OCI-M1 (cell line): ENCODE measurements at places on chromosomes 16 and 17.

GRCh38 chr17:37818689-37819088, 73.8 kb upstream of the HNF1B start:
- DNase-seq = no peak

GRCh38 chr16:66372898-66373155, 6.3 kb downstream of the CDH5 start:
- no peak for DNase-seq

DNA sequence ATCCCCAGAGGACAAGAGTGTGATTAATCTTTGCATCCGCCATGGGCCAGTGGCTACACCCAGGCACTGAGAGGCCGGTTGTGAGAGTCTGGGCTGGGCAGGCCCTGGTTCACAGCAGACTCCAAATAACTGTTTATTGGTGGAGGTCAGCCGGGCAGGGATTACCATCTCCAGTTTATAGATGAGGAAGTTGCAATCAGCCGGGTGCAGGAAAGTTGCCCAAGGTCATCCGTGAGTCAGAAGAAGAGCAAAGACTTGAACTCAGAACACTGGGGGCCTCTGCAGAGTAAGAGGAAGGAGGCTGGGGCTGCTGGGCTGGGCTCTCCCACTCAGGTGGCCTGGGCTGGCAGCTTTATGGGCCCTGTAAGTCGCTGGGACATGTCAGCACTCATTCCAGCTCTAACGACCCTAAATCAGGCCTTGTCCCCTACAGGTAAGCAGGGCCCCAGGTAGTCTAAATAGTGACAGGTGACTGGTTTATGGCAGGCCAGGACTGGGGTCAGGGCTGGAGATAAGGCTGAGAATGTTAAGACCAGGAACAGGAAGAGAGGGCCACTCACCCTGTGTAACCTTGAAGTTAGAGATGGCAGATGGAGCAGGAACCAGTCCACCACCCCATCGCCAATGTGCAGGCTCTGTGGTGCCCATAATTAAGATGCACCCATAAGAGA, 2.1 kb upstream of the CA4 start:
- peak; percentile 34 for DNase-seq

DNA sequence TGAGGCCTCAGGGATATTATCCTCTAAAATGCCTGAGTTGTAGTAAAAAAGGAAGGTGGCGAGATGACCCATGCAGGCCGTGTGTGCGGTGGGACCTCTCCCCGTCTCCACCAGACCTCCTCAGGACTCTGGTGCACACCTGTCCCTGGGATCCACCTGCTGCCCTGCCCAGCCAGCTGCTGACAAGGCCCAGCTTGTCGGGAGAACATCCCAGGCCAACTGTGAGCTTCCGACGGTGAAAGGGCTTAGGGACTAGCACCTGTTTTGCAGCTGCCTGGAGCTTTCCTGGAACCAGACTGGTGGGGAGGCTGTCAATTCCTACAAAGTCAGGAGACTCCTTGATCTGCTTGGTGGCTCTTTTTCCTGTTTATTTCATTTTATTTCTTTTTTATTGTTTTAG, 11.6 kb downstream of the IL34 start:
- DNase-seq = no peak

DNA sequence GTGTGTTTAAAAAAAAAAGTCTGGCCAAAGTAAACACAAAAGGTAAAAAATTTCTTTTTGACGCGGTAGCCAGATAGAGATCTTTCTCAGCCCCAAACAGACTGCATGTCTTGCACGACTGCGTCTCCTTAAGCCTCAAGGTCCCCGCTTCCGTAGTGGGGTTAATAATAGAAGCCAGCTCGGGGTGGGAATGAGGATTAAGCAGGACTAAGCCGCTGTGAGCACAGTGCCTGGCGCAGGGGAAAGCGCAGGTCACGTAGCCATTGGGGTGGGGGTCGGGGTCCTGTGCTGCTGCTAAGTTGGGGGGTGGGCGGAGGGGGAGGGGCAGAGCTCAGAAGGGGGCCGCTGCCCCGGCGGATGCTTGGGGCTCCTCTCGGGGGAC, 521 bp downstream of the GGA2 start:
- peak; percentile 55 for DNase-seq

- DNase-seq = no peak
Measured at GRCh38 chr17:82384730-82385481, 13.3 kb downstream of the UTS2R start.

DNA sequence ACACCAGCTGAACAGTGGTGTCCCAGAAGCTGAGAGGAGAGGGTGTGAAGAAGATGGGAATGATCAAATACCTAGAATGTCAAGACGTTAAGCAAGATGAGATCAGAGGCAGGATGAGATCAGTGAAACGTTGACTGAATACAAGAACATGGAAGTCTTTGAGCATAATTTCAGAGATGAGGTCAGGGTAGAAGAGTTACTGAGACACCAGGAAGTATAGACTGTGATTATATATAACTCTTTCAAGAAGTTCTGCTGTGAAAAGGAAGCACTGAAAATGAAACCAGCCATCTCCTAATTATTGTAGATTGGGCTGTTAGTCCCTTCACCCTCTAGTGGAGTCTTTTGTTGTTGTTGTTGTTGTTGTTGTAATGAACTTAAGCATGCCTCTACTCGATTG, 9.1 kb downstream of the SHCBP1 start:
- no peak for DNase-seq

DNA sequence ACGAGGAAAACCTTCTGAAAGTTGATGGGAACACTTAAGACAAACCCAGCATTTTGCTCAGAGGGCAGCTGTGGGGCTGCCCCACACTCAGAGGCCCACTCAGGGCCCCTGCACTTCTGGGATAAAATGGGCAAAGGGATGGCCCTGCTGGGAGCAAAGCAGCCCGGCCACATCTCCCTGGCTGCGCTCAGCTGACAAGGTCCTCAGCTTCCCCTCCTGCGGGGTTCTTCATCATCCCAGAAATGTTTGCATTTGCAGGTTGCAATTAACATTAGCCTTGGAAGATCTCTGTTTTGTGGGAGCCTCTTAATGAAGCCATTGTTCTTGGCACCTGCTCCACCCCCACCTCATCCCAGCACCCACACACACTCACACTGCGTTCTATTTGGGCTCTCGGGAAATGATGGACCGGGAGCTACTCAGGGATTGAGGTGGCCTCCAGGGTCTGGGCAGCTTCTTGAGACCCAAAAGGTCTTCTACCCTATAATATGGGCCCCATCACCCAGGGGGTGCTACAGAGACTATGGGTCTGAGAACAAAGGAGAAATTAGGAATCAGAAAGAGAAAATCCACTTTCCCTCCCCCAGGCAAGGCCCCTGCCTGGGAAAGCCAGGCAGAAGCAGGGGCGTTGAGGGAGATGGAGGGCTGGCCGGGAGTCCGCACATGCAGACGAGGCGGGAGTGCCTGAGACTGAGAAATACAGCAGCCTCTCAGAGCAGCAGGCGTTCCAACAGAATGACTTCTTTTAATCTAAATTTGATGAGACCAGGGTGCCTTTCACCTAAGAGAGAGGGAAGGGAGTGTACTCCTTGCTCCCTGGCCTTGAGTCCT, 53.7 kb upstream of the RPL38 start:
- no peak for DNase-seq

- no peak for DNase-seq
Measured at GRCh38 chr16:3214904-3215600, 19.9 kb downstream of the ZNF200 start.

DNA sequence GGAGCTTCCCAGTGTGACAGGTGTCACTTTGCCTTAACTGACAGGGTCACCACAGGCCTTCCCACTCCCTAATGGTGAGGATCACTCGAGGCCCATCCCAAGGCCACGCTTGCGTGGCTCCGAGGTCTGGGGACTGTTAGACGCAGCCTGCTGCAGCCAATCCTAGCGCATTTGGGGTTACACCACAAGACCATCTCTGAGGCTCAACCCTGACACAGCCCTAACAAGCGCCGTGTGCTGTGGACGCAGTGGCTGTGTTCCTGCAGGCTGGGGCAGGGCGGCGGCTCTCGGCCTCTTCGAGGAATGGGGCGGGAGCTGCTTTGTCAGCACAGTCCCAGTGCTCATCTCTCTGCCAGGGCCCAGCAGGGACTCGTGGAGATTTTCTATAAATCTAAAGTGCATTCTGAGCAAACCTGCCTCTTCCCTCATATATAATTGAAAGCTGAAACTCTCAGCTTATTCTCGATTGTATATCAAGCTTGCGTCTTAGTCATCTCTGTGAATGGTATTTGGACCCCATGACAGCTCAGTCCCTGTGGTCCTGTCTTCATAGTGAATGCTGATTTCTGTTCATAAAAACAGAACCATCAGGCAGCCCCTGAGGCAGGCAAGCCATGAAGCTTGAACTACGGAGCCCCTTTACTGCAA, 65.8 kb upstream of the CHMP6 start:
- no peak for DNase-seq

- DNase-seq = no peak
Measured at GRCh38 chr16:54526087-54526486, 239.5 kb upstream of the IRX3 start.

DNA sequence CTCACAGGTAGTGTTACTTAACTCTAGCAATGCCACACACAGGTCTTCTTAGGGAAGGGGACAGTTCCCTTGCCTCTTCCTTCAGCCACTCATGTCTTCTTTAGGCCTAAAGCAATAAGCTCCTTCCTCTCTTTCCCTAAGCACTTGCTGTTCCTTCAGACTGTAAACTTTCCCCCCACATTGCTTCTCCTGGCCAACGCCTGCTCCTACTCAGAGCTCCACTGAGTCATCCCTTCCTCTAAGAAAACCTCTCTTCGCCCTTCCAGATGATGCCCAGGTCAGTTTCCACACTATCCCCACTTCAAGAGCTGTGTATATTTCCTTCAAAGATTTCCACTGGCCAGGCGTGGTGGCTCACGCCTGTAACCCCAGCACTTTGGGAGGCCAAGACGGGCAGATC, 12.5 kb upstream of the EPOP start:
- no peak for DNase-seq

DNA sequence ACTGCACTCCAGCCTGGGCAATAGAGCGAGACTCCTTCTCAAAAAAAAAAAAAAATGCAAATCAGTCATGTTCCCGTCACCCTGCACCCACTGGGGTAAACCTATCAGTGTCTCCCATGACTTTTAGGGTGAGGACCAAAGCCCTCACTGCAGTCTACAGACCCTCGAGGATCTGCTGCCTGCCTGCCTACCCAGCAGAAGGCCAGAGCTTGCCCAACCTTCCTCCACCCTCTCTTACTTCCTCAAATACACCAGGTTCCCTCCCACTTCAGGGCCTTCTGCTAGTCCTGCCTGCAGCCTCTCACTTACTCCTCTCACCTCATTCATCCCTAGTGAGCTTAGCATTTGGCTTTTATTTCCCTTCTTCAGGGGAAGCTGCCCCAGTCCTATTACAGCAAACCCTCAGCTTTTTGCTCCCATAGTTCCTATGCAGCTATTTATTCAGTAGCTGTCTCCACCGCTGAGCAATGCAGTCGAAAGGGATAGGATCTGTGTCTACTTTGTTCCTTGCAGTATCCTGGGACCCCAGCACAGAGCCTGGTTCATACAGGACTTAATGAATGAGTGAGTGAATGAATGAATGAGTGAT, 17.8 kb upstream of the TOB1 start:
- DNase-seq = peak; percentile 73

DNA sequence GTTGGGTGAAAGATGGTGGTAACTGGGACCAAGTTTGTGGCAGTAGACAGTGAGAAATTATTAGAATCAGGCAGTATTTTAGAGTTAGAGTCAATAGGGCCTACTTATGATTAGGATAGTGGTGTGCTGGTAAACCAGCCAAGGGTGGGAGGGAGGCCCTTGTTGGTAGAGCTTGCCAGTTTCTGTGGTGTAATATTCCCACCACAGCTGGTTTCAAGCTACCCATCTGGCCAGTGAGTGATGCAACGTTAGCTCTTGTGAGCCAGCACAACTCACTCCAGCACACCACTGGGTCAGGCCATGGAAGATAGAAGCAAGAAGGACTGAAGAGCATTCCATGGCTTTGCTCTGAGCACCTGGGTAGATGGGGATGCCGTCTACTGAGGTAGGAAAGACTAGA, 34.9 kb downstream of the GNAO1 start:
- no peak for DNase-seq

- no peak for DNase-seq
Measured at GRCh38 chr16:5041600-5042133, 7.9 kb upstream of the NAGPA start.

DNA sequence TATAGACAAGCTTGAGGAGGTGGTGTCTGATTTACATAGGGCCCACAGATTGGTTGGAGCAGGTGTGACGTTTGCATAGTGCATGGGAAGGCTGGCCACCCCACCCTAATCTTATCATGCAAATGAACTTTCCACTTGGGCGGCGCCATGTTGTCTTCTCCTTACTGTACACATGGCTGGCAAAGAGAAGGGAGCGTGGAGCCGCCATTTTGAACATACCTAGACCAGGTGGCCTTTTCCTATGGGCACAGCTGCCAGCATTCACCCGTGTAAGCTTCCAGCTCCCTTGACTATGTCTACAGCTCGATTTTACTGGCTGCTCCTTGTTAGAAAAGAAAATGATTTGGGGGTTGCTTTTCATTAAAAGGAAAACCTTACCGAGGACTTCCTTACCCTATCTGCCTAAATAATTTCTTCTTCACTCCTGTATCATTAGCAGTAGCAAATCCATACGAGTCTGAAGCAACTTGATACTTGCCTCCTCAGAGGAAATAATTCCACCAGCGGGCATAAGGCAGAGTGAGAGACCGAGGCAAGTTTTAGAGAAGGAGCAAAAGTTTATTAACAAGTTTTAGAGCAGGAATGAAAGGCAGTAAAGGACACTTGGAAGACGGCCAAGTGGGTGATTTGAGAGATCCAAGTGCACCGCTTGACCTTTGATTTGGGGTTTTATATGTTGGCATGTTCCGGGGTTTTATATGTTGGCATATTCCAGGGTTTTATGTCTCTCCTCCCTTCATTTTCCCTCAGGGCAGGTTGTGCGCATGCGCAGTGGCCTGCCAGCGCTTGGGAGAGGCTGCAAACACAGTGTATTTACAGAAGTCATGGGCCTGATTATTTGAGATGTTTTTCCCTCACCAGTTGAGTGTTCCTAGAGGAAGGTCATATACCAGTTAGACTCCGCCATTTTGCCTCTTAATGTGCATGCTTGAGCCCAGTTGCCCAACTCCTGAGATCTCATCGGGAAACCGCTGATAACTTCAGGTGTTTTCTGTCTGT, 65.7 kb downstream of the MARF1 start:
- DNase-seq = peak; percentile 97

DNA sequence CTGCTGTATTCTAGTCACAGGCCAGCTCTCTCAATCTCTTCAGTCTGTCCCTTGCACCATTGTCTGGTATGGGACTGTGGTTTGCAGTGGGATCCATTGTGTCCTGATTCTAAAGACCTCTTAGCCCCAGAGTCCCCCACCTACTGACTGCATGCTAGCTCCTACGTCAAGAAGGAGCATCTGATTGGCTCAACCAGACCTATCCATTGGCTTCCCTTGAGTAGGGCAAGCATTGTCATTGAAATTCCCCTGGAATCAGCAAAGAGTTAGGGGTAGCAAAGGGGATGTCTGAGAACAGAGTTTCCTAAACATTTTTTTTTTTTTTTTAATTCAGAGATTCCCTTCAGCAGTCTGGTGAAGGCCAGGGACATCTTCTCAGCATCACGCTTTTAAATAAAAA, 175.3 kb upstream of the MPHOSPH6 start:
- DNase-seq = no peak
